Stimulated activated CD4-positive, alpha-beta T cell treated with anti-CD3 and anti-CD28 coated beads, Interleukin-1b, Interleukin-23, amount 100 ng/mL, for 1 hour (primary cell): ENCODE measurements at places on chromosomes 1 and 21.

GRCh38 chr1:40663324-40664166 lies 1.9 kb downstream of the RIMS3 start:
- DNase-seq, result no peak

- no peak for DNase-seq
Observed at GRCh38 chr21:46068516-46069079, 29.3 kb upstream of the COL6A2 start.

DNA sequence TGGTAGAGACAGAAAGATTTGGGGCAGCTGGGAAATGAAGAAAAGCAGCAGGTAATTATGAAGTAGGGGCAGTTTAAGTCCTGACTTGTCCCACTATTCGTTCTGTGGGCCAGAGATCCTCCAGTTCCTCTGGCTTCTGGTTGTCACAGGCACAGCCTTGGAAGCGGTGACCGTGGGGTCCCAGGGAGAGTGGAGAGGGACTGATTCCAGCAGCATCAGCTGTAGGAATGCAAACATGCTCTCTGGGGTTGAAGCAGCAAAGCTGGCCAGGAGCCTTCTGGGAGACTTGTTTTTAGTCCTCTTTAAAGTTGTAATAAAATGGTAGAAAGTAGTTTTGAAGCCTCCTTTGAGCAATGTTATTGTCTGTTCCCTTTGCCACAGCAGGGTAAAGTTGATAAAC lies 488.0 kb downstream of the LMO4 start:
- no peak for DNase-seq

- no peak for DNase-seq
Observed at GRCh38 chr1:234986750-234987414, 141.8 kb downstream of the TOMM20 start.

DNA sequence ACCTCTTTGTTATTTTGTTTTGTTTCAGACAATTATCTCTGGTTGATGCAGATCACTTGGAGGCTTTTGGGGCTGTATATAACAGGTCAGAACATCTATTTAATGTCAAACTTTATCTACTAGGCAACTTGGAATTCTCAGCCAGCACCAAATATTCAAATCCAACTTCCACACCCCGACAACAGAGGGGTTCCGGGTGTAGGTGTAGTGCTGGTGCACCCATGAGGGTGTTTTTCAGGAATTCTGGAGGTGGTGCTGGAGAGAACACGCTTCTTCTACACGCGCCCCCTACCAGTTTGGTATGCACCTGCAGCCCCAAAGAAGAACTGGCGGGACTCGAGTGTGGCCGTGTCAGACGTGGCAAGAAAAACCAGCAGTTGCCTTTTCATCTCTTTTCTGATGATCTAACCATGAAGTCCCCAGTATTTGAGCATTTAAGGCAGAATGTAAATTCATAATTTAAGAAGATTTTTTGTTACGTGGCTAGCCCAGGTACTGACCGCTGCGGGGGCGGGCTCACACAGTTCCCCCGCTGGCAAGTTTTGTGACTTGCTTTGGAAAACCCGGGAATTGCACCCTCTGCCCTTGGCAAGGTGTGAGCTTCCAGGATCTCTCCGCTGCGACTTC lies 462 bp upstream of the TLCD4 start:
- no peak for DNase-seq

- DNase-seq, result peak; percentile 39
Observed at GRCh38 chr1:230867903-230868735, at the start of gene C1orf198. C1orf198 (minus strand) TSS chr1:230868521; CDS start chr1:230868512, 9 bp downstream.

GRCh38 chr21:45355573-45355972 lies 49.4 kb upstream of the COL18A1 start:
- DNase-seq, result no peak

DNA sequence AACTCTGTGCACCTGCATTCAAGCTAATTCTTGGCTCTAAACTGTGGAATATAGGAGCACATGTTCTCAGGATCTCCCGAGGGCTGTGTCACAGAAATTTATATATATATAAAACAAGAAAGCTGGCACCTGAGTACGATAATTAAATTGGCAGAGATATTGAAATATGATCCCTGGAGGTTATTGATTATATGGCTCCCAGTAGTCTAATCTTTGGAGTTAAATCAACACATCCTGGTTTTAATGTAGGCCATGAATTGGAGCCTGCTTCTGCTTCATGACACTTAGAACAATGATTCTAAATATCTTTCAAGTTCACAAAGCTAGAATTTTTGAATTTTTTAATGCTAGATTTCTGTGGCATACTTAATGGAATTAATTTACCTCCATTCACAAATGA lies 84.3 kb downstream of the CTH start:
- no peak for DNase-seq

DNA sequence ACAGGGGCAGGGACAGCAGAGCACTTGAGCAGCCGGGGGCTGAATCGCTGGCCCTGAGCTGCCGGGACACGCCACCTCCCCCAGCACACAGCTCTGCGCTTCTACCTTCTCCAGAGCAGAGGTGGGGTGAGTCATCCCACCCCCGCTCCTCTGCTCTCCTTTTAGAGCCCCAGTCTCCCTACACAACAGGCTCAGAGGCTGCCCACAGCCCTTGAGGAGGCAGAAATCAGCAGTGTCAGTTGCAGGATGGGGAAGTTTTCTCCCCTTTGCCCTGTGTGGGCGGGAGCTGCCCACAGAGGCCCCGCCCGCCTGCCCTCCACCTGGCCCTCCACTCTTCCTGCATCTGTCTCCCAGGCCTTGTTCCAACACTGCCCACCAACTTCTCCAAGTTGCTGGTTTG lies 94.6 kb downstream of the STUM start:
- DNase-seq, result peak; percentile 32

DNA sequence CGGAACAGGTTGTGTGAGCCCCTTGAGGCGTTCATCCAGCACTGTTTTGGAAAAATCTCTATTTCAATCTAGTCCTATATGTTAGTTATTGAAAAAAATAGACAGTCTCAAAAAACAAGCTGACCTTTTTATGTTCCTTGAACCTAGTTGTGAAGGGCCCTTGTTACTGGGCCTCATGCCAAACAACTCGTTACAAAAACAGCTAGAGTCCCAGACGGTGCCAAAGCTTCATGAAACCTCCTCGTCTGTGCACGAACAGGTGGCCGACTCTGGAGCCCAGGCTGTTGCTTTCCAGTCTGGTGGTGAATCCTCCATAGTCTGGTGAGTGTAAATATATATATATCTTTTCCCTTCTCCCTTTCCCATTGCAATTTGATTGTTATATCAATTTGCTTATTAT lies at the start of gene CHIA:
TSS of gene CHIA (plus strand) at position 222 of the 400 bp plus-strand sequence. CDS start 19,617 bp downstream, outside the sequence.
- no peak for DNase-seq

- no peak for DNase-seq
Observed at GRCh38 chr1:99146129-99146848, 118.0 kb upstream of the PLPPR4 start.

- no peak for DNase-seq
Observed at GRCh38 chr1:207316622-207317391, 4.7 kb upstream of the CD55 start.

- DNase-seq, result no peak
Observed at GRCh38 chr1:113223546-113223945, 150.5 kb downstream of the LRIG2 start.

DNA sequence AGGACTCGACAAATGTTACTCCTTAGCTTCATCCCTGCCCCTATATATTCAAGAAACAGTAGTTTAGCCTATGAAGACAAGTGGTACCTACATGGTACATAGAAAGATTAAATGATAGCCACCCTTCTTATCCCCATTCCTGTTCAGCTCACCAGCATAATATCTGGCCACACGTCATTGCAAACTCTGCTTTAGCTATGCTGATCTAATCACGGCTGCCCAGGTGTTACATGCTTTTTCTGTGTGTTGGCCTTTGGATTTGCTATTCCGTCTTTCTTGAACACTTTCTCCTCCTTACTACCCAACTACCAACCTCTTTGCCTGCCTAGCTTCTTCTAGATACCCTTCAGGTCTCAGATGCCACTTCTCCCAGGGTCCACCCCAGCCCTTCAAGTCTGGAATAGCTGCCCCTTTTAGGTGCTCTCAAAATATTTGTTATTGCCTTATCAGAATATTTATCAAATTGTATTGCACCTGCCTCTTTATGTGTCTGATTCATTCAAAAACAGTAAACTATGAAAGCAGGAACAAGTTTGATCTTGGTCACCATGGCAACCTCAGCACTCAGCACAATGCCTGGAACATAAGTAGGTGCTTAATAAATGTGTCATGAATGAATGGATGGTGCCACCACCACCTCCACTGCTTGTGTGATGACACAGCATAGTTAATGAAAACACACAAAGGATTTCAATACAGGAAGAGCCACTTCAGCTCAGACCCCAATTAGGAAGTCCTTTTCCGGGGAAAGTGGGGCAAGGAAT lies 11.4 kb upstream of the DNASE2B start:
- no peak for DNase-seq

- DNase-seq, result no peak
Observed at GRCh38 chr1:9473032-9473807, 66.0 kb upstream of the SLC25A33 start.

DNA sequence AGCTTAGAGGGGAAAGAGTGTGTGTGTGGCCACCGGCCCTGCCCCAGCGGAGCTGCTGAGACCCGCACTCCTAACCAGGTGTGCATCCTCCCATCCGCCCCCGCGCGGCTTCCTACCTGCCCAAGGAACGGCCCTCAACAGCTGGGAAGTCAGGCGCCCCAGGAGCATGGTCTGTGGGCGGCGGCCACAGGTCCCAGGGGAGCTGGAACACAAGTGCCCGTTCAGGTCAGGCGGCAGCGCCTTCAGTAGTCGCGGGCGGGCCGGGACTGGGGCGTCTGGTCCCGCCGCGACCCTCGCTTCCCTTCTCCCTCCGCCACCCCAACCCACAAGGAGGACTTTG lies 448 bp downstream of the AURKAIP1 start:
- DNase-seq, result no peak

DNA sequence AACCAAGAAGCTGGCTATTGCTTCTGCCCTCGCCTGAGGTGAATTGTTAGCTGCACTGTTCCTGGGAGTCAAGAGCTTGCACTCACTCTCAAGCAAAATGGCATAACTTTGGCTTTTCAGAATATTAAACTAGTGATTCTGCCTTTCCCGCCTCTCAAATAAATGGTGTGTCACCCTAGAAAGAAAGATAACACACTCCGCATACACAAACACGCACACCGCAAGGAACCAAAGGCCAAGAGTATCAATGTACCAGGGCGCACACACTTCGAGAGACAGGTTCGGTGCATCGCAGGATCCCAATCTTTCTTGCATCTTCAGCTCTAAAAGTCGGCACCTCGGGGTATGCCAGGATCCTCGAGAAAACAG lies 470 bp upstream of the RTCA start:
- DNase-seq, result no peak
